ENCODE measurements at places on chromosomes 13 and 19. TPM values are rescaled to one million over a fixed set of nuclear protein-coding genes. Genes with fewer than 3 reads are reported as not detected.

Gene YJEFN3
- total RNA-seq = 0.30 TPM

Gene ATCAY
- total RNA-seq = 0.67 TPM

Gene ATP11A
- 4.6 TPM for total RNA-seq

Gene MAP4K1
- total RNA-seq = under 0.01 TPM

Gene RCBTB1
- total RNA-seq = 13.5 TPM

Gene ZNF497
- under 0.01 TPM for total RNA-seq

Gene GAPDHS
- not detected for total RNA-seq

Gene FUT6
- not detected for total RNA-seq

Gene SYCN
- total RNA-seq = not detected

Gene PROSER1
- total RNA-seq = 5.2 TPM

All from bronchus fibroblast of lung (primary cell).